ENCODE measurements at places on chromosomes 12 and 14. TPM values are rescaled to one million over a fixed set of nuclear protein-coding genes. Genes with fewer than 3 reads are reported as not detected.

- H3K27me3 ChIP-seq = no peaks in the 10 kb centered on the region
- no peak for DNase-seq
- peaks cover 24% of the 10 kb centered on the region for H3K4me1 ChIP-seq
- no peak overlapping the region for H3K27ac ChIP-seq
- no peaks in the 10 kb centered on the region for H3K36me3 ChIP-seq
- no peak overlapping the region for H3K4me3 ChIP-seq
Observed at GRCh38 chr14:51540364-51540763, 111.3 kb upstream of the FRMD6 start.

DNA sequence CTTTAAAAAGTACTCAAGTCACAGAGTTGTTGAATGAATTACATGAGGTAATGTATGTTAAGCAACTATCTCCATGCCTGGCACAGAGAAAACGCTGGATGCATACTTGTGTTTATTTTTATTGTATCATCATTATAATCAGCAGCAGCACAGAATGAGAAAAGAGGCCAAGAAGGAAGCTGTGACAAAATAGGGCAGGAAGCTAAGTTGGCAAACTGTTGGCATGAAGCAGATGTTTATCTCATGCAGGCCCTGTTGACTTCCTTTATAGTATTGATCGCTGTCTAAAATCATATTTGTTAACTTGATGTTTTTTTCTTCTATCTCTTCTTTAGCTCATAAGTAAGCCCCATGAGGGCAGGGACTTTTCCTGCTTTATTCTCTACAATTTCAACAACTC, 466.6 kb downstream of the TRHDE start:
- H3K4me3 ChIP-seq = no peak overlapping the region
- no peak overlapping the region for H3K27ac ChIP-seq
- no peaks in the 10 kb centered on the region for H3K27me3 ChIP-seq
- peaks cover 6% of the 10 kb centered on the region for H3K4me1 ChIP-seq
- no peak for DNase-seq
- H3K36me3 ChIP-seq = peaks cover 5% of the 10 kb centered on the region

The KLRD1 gene
- 0.81 TPM for total RNA-seq

DNA sequence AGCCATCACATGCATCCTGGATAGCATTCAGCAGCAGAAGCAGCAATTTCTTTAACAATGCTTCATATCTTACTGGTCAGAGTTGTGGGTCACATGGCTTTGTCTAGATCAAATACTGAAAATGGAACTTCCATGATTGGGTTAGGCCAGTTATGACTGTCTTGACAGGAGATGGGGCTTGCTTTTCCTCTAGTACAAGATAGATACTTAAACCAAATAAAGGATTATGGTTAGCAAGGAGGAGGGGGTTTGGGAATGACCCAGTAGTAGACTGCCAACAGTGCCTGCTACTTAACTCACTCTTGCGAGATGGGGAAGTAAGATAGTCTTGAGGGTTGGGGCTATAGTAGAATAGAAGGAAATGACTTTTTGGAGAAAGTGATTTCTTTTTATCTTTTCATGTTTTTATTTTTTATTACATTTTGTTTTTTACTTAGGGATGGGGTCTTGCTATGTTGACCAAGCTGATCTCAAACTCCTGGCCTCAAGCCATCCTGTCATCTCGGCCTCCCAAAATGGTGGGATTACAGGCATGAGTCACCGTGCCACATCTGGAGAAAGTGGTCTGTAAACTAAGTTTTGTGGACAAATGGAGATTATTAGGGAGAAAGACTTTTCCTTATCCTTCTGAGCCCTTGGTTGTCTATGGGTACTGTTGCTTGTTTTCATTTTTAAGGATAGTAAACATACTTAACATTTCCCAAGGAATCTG, 37.6 kb downstream of the WNK1 start:
- no peaks in the 10 kb centered on the region for H3K36me3 ChIP-seq
- H3K4me3 ChIP-seq = no peak overlapping the region
- DNase-seq = no peak
- no peaks in the 10 kb centered on the region for H3K27me3 ChIP-seq

GRCh38 chr12:27112871-27113270, 30.5 kb upstream of the C12orf71 start:
- no peaks in the 10 kb centered on the region for H3K27me3 ChIP-seq
- no peak overlapping the region for H3K4me3 ChIP-seq
- no peaks in the 10 kb centered on the region for H3K4me1 ChIP-seq
- no peak for DNase-seq
- H3K36me3 ChIP-seq = peaks cover 2% of the 10 kb centered on the region

DNA sequence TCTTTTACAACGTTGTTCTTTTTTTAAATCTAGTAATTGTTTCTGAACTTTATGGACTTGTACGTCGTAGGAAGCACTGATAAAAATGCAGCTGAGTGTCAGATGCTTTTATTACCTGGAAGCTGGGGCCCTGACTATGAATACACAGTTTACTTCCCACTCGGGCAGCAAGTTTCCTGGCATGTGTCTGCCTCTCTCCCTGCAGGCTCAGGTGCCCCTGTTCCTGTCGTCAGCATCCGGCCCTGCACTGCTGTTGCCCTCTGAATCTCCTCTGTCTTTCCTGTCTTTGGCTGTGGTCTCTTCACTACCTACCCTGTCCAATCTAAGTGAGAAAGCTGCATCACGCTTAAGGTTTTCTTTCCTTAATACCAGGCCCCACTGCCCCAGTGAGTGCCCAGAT, 75.8 kb downstream of the PELI2 start:
- DNase-seq = no peak
- no peak overlapping the region for H3K27ac ChIP-seq
- H3K27me3 ChIP-seq = no peaks in the 10 kb centered on the region
- no peaks in the 10 kb centered on the region for H3K36me3 ChIP-seq
- H3K4me3 ChIP-seq = no peak overlapping the region
- H3K4me1 ChIP-seq = no peaks in the 10 kb centered on the region

GRCh38 chr14:73472185-73473114, 14.1 kb upstream of the NUMB start:
- no peak overlapping the region for H3K27ac ChIP-seq
- no peaks in the 10 kb centered on the region for H3K36me3 ChIP-seq
- H3K4me1 ChIP-seq = peaks cover 6% of the 10 kb centered on the region

GRCh38 chr14:81161088-81161487, 59.7 kb downstream of the GTF2A1 start:
- H3K27me3 ChIP-seq = no peaks in the 10 kb centered on the region
- H3K36me3 ChIP-seq = no peaks in the 10 kb centered on the region
- no peaks in the 10 kb centered on the region for H3K4me1 ChIP-seq
- no peak overlapping the region for H3K4me3 ChIP-seq
- no peak overlapping the region for H3K27ac ChIP-seq
- DNase-seq = no peak

DNA sequence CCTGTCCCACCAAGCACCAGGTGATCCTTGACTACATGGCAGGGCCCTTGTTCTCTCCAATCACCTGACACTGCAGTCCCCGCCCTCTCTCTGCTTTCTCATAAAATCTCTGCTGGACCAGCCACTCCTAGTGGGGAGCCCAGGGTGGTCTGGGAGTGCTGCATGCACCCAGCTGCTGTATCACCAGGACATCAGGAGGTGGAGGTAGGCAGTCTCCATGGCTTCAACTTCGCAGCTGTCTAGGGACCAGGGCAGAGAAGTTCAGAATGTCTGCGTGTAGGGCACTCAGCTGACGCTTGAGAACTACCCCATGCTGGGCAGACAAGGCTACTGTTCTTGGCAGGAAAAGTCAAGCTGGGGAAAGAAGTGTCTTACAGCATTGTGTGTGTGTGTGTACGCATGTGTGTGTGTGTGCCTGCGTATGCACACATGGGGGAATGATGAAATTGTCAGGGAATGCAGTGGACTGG, 2.6 kb downstream of the WSCD2 start:
- no peak for DNase-seq
- no peak overlapping the region for H3K4me3 ChIP-seq
- no peak overlapping the region for H3K27ac ChIP-seq
- no peaks in the 10 kb centered on the region for H3K36me3 ChIP-seq

DNA sequence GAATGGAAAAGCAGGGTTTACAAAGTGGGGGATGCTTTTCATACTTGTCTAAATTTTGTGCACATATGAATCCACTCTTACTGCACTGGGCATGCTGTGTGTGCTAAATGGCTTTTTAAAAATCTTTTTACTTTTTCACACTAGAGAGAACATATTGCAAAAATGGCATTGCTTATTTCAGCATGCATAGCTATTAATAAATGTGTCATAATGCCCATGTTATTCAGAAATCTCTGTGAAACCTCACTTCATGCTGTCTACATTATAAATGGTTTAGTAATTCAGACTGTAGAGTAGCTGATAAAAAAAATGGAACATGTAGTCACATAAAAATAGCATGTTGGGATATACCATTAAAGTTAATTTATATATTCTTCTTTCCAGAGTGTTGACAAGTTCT, 593.8 kb downstream of the RPL10L start:
- H3K4me1 ChIP-seq = peaks cover 7% of the 10 kb centered on the region
- no peak overlapping the region for H3K4me3 ChIP-seq
- no peaks in the 10 kb centered on the region for H3K27me3 ChIP-seq
- H3K36me3 ChIP-seq = no peaks in the 10 kb centered on the region

The EEF1AKMT3 gene
- 10.5 TPM for total RNA-seq

The MTA1 gene
- total RNA-seq = 256 TPM

DNA sequence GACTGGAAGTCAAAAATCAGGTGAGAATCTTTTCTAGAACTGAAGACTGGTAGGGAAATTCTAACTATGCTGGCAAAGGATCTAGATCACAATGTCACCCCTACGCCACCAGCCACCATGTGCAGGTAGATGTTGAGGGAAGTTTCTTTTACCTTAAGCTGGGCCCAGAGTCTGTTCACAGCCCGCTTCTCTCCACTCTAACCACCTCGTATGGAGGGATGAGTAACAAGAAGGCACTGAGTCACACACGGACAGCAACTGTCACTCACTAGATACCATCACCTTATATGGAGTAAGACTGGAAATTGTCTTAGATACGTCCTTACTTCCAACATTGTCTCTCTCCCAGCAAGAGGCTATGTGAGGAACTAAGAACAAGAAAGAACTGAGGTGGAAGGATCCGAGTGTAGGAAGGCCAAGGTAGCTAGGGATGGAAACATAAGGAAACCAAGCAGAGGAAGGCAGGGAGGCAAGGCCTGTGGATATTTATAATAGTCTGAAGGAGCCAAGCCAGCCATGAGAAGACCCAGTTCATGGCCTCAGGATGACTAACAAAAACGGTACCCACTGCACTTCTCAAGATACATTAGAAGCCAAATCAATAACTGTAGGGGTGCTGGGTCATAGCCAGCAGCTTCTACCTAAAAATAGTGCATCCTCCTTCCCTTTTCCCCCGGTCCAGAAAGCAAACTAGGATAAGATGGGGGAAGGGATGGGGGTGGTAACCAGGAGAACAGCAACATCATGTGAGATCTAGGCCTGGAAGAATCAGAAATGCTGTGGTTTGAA, 15.5 kb downstream of the REM2 start:
- H3K36me3 ChIP-seq = peaks cover 14% of the 10 kb centered on the region
- no peak overlapping the region for H3K4me3 ChIP-seq
- no peak overlapping the region for H3K27ac ChIP-seq
- DNase-seq = no peak

- peaks cover 19% of the 10 kb centered on the region for H3K36me3 ChIP-seq
- H3K4me1 ChIP-seq = peaks cover 11% of the 10 kb centered on the region
- H3K27me3 ChIP-seq = no peaks in the 10 kb centered on the region
- H3K27ac ChIP-seq = no peak overlapping the region
- H3K4me3 ChIP-seq = no peak overlapping the region
- no peak for DNase-seq
Observed at GRCh38 chr12:120100630-120101029, 15.9 kb downstream of the RAB35 start.

GRCh38 chr14:53462931-53463778, 310.0 kb upstream of the DDHD1 start:
- no peaks in the 10 kb centered on the region for H3K27me3 ChIP-seq
- no peak overlapping the region for H3K4me3 ChIP-seq
- H3K27ac ChIP-seq = peak overlapping the region; percentile 78
- peaks cover 44% of the 10 kb centered on the region for H3K4me1 ChIP-seq
- no peak for DNase-seq

DNA sequence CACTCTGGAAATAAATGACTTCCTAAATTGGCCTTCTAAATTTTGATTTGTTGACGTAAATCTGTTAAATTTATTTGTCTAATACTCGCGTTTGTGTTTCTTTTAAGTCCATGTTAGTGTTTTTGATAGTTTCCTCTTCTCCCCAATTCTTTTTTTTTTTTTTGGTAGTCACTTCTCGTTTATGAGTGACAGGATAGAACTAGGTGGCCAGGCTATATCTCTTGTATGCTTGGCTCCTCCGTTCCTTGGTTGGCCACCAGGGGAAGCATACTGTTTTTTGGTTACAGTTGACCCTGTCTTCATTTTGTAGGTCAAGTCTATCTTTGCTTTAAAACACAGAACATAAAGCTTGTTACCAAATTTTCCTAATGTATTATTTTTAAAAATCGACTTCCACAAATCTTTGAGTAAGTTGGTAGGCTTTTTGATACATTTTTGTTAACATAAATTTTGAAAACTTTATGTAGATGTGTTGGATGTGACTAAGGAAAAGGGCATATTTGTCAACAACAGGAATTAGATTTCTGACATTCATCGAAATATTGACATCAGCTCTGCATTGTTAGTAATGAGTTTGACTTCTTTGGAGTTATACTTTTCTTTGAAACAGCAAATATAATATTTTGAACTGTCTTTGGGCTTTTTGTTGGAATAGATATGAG, 2.2 kb downstream of the RCOR1 start:
- peaks cover 36% of the 10 kb centered on the region for H3K4me1 ChIP-seq
- H3K4me3 ChIP-seq = peak overlapping the region; percentile 89
- H3K36me3 ChIP-seq = no peaks in the 10 kb centered on the region
- no peak for DNase-seq
- no peaks in the 10 kb centered on the region for H3K27me3 ChIP-seq

The PDE3A gene
- 12.7 TPM for total RNA-seq

DNA sequence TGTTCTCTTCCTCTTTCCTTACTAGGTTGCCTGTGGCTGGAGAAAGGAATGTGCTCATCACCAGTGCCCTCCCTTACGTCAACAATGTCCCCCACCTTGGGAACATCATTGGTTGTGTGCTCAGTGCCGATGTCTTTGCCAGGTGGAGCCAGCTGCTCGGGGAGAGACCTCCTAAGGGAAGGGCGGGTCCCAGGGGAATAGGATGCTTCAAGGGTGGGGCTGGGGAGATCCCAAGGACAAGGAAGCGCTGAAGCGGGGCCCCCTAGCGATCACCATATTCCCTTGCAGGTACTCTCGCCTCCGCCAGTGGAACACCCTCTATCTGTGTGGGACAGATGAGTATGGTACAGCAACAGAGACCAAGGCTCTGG, 10.2 kb downstream of the MARS1 start:
- no peaks in the 10 kb centered on the region for H3K27me3 ChIP-seq
- H3K27ac ChIP-seq = no peak overlapping the region
- no peak for DNase-seq
- peaks cover 51% of the 10 kb centered on the region for H3K36me3 ChIP-seq
- no peaks in the 10 kb centered on the region for H3K4me1 ChIP-seq

DNA sequence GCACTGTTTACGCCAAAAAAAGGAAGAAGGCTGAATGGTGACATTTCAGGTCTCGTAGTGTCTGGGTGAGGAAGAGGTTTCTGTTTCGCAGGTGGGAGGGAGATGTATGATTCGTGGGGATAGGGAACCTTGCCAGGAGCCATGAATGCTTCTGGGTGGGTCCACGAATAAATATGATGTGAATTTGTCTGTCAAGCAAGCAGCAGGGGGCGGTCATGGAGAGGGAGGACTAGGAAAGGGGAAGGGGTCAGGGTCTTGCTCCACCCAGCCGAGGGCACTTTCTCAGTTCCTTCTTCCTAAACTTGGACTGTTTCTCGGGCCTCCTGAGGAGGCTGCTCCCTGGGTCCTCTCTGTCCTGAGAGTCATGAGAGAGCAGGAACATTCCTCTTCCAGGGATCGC, 72.5 kb downstream of the LGMN start:
- no peaks in the 10 kb centered on the region for H3K27me3 ChIP-seq
- DNase-seq = no peak
- no peaks in the 10 kb centered on the region for H3K4me1 ChIP-seq
- no peak overlapping the region for H3K27ac ChIP-seq

GRCh38 chr12:121581686-121582429, 1.0 kb upstream of the KDM2B start:
- peak overlapping the region; percentile 78 for H3K27ac ChIP-seq
- DNase-seq = no peak
- no peaks in the 10 kb centered on the region for H3K27me3 ChIP-seq
- no peaks in the 10 kb centered on the region for H3K36me3 ChIP-seq
